CD4-positive, alpha-beta T cell (primary cell): ENCODE measurements at places on chromosomes 2 and 18. TPM values are rescaled to one million over a fixed set of nuclear protein-coding genes. Genes with fewer than 3 reads are reported as not detected.

DNA sequence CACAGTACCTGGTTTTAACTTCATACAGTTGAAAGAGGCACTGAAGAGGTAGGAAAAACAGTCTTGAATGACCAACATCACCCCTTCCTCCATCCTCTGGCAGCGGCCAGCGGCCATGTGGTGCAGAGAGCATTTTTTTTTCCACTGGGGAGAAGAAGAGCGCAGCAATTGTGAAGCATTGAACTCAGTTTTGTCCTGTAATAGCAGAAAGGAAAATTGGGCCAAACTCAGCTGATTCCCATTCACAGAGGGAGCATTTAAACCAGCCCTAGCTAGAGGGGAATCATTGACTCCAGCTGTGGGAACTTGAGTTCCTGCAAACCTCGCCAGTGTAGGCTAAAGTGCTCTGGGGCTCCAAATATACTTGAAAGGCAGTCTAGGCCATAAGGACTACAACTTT lies 316.6 kb upstream of the CHST9 start:
- no peaks in the 10 kb centered on the region for H3K36me3 ChIP-seq
- no peak overlapping the region for H3K4me3 ChIP-seq
- H3K4me1 ChIP-seq = no peaks in the 10 kb centered on the region
- DNase-seq = no peak
- no peak overlapping the region for H3K27ac ChIP-seq

The STAM2 gene
- 4.1 TPM for total RNA-seq

The CAVIN2 gene
- 0.14 TPM for total RNA-seq

- no peak overlapping the region for H3K27ac ChIP-seq
- H3K27me3 ChIP-seq = no peaks in the 10 kb centered on the region
- H3K4me3 ChIP-seq = no peak overlapping the region
- no peak for DNase-seq
- H3K4me1 ChIP-seq = peaks cover 28% of the 10 kb centered on the region
These were observed 21.6 kb downstream of the CUL3 start for GRCh38 chr2:224563537-224563936.

DNA sequence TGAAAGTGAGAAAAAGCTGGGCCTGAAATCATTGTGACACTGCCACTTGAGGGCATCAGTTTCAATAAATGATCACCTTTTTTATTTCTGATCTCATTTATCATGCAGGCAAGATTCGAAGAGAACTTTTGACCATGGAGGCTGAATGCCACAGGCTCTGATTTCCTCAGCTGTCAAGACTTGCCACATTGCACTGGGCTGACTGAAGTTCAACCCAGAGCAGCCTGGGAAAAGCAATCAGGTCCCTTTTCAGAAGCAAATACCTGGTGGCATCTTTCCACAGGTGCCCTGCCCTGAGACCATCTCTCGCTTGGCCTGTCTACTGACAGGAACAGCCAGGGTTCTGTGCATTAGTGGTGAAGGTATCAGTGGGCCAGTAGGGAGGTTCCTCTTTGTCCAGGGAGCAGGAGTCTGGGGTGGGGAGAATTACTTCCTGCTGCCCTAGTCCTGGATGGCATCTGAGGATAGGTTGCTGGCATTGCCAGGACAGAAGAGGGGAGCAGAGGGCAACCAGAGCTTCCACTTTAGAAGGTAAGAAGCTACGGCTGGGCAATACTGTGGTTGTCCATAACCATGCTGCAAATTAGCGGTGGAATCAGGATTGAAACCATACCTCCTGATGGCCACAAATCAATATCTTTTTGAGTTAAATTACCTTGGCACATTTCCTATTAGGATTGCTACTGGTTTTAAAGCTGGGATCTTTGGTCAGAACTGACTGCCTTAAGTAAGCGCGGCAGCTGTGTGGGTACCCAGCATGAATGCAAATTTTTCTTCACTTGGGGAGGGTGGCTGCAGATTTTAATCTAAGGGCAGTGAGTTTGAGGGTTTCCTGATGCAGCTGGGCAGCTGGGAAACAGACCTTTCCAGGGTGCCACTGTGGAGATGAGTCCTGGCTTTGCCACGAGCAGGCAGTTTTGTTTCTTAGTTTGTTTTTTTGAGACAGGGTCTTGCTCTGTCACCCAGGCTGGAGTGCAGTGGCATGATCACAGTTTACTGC lies 394.5 kb downstream of the ALK start:
- H3K27ac ChIP-seq = no peak overlapping the region
- H3K27me3 ChIP-seq = peaks cover 6% of the 10 kb centered on the region
- H3K4me1 ChIP-seq = no peaks in the 10 kb centered on the region
- no peak overlapping the region for H3K4me3 ChIP-seq
- H3K36me3 ChIP-seq = no peaks in the 10 kb centered on the region
- no peak for DNase-seq

GRCh38 chr2:217757108-217757463 lies 245.7 kb downstream of the TNS1 start:
- H3K4me3 ChIP-seq = no peak overlapping the region
- H3K36me3 ChIP-seq = no peaks in the 10 kb centered on the region
- no peak for DNase-seq
- no peaks in the 10 kb centered on the region for H3K27me3 ChIP-seq
- no peak overlapping the region for H3K27ac ChIP-seq

- no peaks in the 10 kb centered on the region for H3K4me1 ChIP-seq
- H3K36me3 ChIP-seq = no peaks in the 10 kb centered on the region
These were observed 125.8 kb upstream of the ZNF804A start for GRCh38 chr2:184472481-184472880.

DNA sequence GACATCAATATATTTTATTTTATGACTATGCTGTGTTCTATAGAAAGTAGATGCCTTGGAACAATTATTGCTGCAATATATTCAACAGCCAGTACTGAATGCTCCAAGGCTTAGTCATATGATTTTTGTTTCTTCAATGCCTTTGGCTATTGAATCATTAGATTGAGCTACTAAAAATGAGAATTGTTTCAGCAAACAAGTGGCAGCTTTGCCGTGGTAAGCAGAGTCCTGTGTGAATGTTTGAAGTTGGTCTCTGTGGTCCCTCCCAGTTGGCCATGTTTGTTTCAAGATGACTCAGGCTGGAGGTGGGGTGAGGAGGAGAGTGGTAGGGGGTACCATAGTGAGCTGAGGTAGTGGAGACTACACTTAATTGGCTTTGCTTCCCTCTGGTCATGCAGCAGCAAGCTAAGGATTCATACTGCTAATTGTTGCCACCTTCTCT lies 198.6 kb upstream of the EPAS1 start:
- DNase-seq = no peak
- H3K36me3 ChIP-seq = no peaks in the 10 kb centered on the region
- H3K4me1 ChIP-seq = no peaks in the 10 kb centered on the region
- H3K4me3 ChIP-seq = no peak overlapping the region
- no peak overlapping the region for H3K27ac ChIP-seq

DNA sequence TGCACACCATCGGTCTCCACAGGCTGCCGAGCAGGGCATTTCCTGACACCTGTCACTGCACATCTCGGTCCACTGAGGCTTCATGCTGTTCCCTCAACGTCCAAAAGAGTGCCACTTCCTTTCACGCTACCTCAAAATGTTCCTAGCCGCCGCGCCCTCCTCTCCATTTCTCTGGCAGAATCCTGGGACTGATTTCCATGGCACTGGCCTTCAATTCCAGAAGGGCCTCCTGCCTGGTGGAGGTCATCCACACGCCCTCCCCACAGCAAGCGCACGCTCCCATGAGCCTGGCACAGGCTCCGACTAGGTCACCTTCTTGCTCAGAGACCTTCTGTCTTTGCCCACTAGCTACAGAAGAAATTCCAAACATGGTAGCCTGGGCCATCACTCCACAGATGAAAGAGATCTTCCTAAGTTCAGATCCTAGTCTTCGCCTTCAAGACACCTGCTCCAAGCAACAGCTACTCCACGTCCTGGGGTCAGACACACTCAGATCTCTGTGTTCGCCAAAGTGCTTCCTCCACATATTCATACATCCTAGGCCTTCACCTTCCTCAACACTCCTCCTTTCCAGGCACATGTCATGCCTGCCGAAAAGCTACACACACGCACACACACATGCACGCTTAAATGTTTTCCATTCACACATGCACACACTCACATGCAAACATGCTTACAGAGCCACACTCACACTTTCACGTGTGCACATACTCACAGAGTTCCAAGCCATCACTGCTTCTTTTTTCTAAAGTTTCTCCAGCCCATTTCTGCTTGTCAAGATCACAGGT lies 94.0 kb downstream of the PXDN start:
- DNase-seq = no peak
- H3K4me1 ChIP-seq = no peaks in the 10 kb centered on the region
- no peaks in the 10 kb centered on the region for H3K27me3 ChIP-seq
- H3K36me3 ChIP-seq = no peaks in the 10 kb centered on the region

DNA sequence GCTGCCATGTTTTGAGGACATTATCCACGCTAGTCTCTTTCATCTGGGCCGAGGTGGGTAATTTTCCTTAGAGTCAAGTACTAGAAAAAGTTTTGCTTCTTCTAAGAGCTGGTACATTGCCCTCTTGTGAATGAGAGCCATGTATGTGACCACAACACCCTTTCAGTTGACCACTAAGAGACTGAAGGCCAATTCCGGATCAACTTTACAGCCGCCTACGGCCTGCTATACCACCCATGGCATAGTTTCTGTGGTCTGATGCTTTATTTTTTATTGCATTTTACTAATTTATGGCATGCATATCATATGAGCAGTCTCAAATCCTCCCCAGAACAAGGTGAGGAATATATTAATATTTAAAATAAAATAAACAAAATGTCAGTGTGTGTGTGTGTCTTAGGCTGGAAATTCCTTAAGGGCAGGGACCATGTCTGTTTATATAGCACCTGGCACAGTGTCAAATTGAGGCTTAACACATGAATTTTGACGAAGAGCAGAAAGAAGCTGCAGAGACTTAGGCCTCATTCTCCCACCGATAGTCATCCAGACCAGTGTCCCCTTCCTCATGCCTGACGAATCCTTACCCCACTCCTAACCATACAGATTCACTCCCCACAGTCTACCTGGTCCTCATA lies 35.4 kb downstream of the PSD4 start:
- no peaks in the 10 kb centered on the region for H3K27me3 ChIP-seq
- DNase-seq = no peak
- H3K4me3 ChIP-seq = no peak overlapping the region
- peaks cover 13% of the 10 kb centered on the region for H3K4me1 ChIP-seq
- no peak overlapping the region for H3K27ac ChIP-seq
- no peaks in the 10 kb centered on the region for H3K36me3 ChIP-seq

The CBLN2 gene
- not detected for total RNA-seq

GRCh38 chr2:18922276-18922675 lies 332.9 kb upstream of the NT5C1B start:
- no peaks in the 10 kb centered on the region for H3K4me1 ChIP-seq
- H3K36me3 ChIP-seq = no peaks in the 10 kb centered on the region
- no peak overlapping the region for H3K27ac ChIP-seq
- H3K4me3 ChIP-seq = no peak overlapping the region

The KRTCAP3 gene
- 11.5 TPM for total RNA-seq
